Psoas muscle (tissue), 8 donors: ENCODE measurements at places on chromosomes 7 and 10. TPM values are rescaled to one million over a fixed set of nuclear protein-coding genes. Genes with fewer than 3 reads are reported as not detected.
A peak's percentile ranks its signal among the peaks of the same experiment; 100 is the strongest.

DNA sequence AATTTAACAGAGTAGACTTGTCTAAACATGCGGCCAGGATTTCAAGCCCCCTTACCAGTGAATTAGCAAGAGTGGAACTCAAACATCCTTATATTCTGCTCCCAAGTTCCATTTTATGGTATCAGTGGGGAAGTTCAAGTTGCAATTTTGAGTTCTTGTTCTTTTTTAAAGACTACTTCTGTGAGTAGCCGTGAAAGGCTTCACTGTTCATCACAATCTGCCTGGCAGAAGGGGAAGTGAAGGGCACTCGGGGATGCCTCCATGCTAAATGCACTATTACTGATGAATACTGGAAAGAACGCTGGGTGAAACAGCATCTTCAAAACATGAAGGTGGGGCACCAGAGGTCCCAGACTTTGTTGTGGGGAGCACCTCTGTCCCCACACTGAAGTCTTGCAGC, 22.4 kb upstream of the FGL2 start:
- no peak for DNase-seq
- no peak overlapping the region for H3K27ac ChIP-seq
- no peaks in the 10 kb centered on the region for H3K36me3 ChIP-seq
- no peaks in the 10 kb centered on the region for H3K4me1 ChIP-seq

DNA sequence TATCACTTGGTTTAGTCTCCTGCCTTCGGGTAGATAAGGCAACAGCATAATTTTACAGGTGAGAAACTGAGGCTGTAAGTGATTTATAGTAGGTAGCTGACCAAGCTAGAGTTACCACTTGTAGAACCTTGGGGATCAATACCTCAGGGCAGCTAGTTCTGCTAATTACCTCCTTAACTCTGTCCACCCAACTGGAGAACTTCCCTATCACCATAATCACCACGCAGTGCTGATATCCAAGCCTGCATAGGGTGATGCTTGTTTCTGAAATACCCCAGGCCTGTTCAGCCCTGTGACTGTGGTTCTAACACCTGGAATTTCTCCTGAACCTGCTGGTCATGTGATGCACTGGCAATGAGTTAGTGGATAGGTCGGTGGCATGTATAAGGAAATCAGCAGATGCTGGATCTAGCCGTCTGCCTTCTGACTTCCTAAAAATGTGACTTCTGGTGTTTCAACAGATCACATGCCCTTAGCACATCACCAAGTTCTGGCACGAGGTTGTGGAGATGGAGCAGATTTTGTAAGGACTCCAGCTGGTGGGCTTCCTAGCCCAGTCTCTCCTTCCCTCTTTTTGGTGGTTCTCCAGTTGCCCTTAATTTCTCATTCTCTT, 15.3 kb downstream of the PLAU start:
- H3K36me3 ChIP-seq: no peaks in the 10 kb centered on the region
- H3K27me3 ChIP-seq: no peaks in the 10 kb centered on the region
- H3K4me3 ChIP-seq: no peak overlapping the region
- no peak for DNase-seq
- no peaks in the 10 kb centered on the region for H3K4me1 ChIP-seq

- no peaks in the 10 kb centered on the region for H3K27me3 ChIP-seq
- no peak overlapping the region for H3K4me3 ChIP-seq
- peak overlapping the region; percentile 51 for H3K27ac ChIP-seq
- no peaks in the 10 kb centered on the region for H3K36me3 ChIP-seq
- DNase-seq: no peak
Measured at GRCh38 chr10:34811968-34812514, 3.1 kb downstream of the PARD3 start.

- no peak overlapping the region for H3K4me3 ChIP-seq
- H3K4me1 ChIP-seq: peaks cover 6% of the 10 kb centered on the region
- peaks cover 22% of the 10 kb centered on the region for H3K27me3 ChIP-seq
- H3K36me3 ChIP-seq: no peaks in the 10 kb centered on the region
- DNase-seq: no peak
- H3K27ac ChIP-seq: no peak overlapping the region
Measured at GRCh38 chr7:22351329-22351692, 5.6 kb downstream of the RAPGEF5 start.

Gene ZNF117
- 3.2 TPM for polyA plus RNA-seq

Gene A1CF
- polyA plus RNA-seq: not detected

DNA sequence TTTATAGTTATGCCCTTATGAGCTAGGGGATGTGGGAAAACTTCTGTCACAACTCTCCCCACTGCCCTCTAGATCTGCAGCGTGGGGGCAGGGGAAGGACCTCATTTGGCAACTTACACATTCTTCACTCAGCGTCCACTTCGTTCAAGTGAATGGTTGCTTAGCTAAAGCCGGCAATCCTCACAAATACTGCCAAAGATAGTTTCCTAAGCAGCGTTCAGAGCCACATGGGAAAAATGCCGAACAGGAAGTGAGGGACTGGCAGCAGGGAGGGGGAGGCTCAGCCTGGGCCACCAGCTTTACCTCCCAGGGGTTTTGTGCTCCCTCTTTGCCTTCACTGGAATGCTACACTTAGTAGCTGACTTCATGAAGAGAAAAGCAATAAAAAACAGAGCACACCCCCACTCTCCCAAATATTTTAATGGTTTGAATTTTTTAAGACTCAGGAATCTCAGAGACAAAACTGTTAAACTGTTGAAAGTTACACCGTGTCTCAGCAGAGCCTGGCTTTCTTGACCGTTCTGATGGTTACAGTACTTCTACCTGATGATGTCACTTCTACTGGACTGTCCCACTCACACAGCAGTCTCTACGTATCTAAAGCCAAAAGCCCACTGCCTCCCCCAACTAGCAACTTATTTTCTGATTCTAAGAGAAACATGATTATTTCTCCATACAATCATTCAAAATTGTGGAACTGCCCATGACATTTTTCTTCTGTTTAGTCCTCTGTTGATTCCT, 10.4 kb downstream of the GRM3 start:
- no peak overlapping the region for H3K27ac ChIP-seq
- H3K4me3 ChIP-seq: no peak overlapping the region
- H3K4me1 ChIP-seq: no peaks in the 10 kb centered on the region

GRCh38 chr10:78931321-78932053, 137.3 kb upstream of the ZMIZ1 start:
- no peaks in the 10 kb centered on the region for H3K27me3 ChIP-seq
- H3K4me3 ChIP-seq: no peak overlapping the region

Gene IKZF1
- polyA plus RNA-seq: 0.37 TPM

Gene PIP
- not detected for polyA plus RNA-seq

- H3K4me3 ChIP-seq: no peak overlapping the region
- no peak for DNase-seq
- H3K4me1 ChIP-seq: no peaks in the 10 kb centered on the region
- H3K36me3 ChIP-seq: no peaks in the 10 kb centered on the region
Measured at GRCh38 chr7:25911738-25912607, 240.0 kb upstream of the NFE2L3 start.

- DNase-seq: no peak
- H3K4me3 ChIP-seq: no peak overlapping the region
- H3K27ac ChIP-seq: no peak overlapping the region
- H3K36me3 ChIP-seq: no peaks in the 10 kb centered on the region
- H3K4me1 ChIP-seq: no peaks in the 10 kb centered on the region
Measured at GRCh38 chr10:49618821-49619220, 5.0 kb downstream of the CHAT start.

Gene KIF11
- polyA plus RNA-seq: 0.08 TPM

- H3K27ac ChIP-seq: no peak overlapping the region
- H3K4me1 ChIP-seq: no peaks in the 10 kb centered on the region
- DNase-seq: no peak
- H3K27me3 ChIP-seq: no peaks in the 10 kb centered on the region
- no peaks in the 10 kb centered on the region for H3K36me3 ChIP-seq
Measured at GRCh38 chr7:83347945-83348444, 185.3 kb upstream of the PCLO start.
